ENCODE measurements at places on chromosomes 12 and 14.

DNA sequence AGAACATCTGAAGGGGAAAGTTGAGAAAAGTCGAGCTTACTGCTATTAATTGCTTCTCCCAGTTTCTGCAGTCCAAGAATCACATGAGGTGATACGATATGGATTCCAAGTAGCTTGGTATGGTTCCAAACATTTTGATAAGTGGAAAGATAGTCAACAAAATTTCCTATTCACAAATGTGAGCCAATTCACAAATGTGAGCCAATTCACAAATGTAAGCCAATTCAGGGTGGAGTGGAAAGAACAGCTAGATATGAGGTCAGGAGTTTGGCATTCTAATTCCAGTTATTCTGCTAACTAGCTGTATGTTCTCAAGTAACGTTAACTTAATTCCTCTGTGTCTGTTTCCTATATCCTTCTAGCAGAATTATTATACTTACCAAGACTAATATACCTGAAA, 37.6 kb upstream of the DHRS4 start:
- no peak for DNase-seq

GRCh38 chr14:66514213-66514612, 6.3 kb downstream of the GPHN start:
- DNase-seq = no peak

DNA sequence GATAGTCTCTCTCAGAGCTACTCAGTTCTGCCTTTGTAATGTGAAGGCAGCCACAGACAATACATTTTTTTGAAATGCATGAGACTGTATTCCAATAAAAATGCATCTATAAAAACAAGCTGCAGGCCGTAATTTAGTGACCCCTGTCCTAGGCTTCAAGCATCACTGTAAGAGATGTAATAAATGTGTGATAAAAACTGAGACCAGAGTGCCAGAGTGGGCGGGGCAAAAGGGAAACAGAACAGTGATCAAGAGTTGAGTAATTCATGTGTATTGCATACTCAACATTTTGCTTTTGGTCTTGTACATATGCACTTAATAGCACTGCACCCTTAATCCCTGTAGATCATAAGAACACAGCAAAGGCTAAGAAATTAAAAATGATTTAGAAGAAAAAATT, 743.5 kb downstream of the DIO2 start:
- DNase-seq = no peak

- no peak for DNase-seq
Observed at GRCh38 chr12:54555670-54556257, 6.4 kb downstream of the PDE1B start.

- no peak for DNase-seq
Observed at GRCh38 chr14:46717211-46717610, 65.6 kb upstream of the RPL10L start.

DNA sequence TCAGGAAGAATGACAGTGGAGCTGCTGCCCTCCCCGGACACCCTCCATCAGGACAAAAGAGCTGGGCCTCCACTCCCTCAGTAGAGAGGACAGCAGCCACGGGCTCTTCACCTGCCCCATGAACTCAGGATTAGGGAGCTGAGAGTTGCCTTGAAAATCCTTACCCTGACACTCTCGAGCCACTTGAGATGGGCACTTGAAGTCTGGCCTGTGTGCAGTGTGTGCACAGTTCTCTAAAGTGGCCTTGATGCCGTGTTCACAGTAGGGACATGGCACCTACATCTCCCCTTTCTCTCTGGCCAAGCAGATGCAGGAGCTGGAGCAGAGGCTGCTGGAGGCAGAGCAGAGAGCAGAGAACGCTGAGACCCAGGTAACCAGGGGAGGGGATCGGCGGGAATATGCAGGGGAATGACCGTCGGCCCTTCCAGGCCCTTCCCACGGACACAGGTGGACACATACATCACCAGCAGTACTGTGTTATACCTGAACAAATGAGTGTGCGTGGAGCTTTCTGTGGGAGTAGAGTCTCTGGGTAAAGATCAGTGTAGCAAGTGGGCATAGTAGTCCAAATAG, 22.5 kb downstream of the PLEKHH1 start:
- no peak for DNase-seq

- DNase-seq = no peak
Observed at GRCh38 chr14:22630486-22630885, 13.7 kb downstream of the OR6J1 start.

GRCh38 chr12:91620992-91621391, 438.4 kb upstream of the DCN start:
- DNase-seq = no peak

DNA sequence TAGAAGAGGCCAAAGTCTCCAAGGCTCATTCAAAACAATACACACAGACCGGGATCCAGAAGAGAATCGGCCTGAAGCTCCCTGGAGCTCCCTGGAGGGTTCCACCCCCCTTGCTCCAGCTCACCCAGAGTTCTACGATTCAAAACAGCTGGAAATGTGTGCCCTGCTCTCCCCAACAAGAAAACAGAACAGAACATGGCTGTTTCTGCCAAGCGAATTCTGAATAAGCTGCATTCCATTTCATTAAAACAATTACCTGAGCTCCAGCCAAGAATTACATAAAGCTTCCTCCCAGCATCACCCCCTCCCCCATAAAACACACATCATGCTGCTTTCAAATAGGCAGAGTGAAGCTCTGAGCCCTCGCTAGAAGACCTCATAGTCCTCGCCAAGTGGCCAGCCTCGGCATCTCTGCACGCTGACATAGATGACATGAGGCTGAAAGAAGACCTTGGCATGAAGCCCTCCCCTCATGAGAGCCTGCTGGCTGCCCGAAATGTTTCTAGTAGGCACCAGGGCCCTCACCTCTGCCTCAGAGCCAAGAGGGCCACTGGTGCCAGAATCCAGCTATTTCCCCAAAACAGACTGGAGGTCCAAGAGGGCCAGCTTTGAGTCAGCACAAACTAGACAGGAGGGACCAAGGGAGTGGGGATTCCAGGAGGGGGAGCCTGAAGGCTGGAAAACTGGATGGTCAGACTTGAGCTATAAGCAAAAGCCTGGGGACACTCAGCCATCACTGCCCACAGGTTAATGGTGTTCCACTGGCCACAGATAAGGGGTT, 8.3 kb downstream of the PXN start:
- DNase-seq = no peak

- DNase-seq = no peak
Observed at GRCh38 chr14:32374155-32374554, 45.1 kb downstream of the AKAP6 start.

GRCh38 chr12:126869644-126870043, 1397.3 kb upstream of the TMEM132C start:
- no peak for DNase-seq

DNA sequence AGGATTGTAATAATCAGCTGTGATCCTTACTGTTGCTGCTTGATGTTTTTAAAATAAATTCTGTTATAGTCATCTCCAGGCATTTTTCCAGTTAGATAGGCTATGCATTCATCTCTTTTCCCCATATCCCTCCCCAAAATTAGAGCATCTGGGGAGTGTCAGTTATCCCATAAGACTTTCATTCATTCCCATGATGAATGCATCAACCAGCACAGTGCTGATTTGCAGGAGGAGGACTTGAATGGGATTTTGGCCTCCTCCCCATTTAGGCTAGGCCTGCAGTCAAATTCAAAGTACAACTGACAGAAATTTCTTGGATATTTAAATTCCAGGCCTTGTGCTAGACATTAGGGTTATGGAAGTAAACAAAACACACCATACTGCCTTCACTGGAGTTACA, 99.8 kb downstream of the AEBP2 start:
- no peak for DNase-seq

DNA sequence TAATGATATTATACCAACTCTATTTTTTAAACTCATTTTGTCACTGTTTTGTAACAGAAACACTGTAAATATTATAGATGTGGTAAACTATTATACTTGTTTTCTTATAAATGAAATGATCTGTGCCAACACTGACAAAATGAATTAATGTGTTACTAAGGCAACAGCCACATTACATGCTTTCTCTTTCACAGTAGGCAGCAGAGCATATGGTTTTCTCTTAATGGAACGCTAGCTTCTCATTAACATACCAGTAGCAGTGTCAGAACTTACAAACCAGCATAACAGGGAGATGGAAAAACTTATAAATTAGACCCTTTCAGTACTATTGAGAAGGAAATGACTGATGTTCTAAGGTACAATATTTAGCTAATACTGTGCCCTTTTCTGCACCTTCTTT, 398.8 kb downstream of the PRKD1 start:
- no peak for DNase-seq

DNA sequence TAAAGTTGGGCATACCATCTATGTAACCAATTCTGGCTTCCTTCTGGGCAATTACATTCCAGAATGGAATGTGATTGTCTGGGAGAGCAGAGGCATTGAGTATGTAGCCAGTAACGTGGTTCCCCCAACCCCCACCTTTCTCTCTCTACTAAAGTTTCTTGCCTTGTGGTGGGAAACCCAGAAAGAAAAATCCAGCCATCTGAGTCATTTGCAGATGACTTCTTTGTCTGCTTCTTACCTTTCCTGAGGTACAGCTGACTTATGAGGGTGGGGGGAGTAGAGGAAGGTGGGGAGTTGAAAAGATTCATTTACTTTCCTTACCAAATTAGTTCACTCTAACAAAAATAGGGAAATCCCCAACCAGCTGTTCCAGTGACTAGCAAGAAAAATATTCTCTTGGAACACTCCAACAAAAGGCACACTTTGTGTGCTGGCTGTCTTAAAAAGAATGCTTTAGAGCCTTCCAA, 112.1 kb upstream of the FRMD6 start:
- no peak for DNase-seq

GRCh38 chr12:47206450-47207339, 126.9 kb upstream of the AMIGO2 start:
- no peak for DNase-seq

GRCh38 chr12:63814146-63814772, 30.2 kb upstream of the SRGAP1 start:
- no peak for DNase-seq
